ENCODE measurements at places on chromosomes 2 and 18.

DNA sequence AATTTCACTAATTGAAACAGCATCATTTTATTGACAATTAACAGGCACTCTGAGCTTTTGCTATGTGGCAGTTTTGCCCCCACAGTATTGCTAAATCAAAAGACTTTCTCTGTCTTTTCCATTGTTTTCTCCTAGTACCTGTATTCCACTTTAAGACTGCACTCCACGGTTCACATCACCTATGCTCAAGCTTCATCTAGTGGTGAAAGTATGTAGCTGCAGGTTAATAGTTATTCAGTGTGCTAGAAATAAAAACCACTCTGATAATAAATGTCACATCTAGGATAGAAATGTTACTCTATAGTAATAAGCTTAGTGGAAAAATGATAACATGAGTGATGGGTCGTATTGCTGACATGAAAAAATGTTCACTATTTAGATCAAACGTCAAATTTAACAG lies 24.6 kb downstream of the ARL6IP6 start:
- no peak for DNase-seq

GRCh38 chr18:10759241-10759640 lies 233.4 kb downstream of the NAPG start:
- DNase-seq = no peak

DNA sequence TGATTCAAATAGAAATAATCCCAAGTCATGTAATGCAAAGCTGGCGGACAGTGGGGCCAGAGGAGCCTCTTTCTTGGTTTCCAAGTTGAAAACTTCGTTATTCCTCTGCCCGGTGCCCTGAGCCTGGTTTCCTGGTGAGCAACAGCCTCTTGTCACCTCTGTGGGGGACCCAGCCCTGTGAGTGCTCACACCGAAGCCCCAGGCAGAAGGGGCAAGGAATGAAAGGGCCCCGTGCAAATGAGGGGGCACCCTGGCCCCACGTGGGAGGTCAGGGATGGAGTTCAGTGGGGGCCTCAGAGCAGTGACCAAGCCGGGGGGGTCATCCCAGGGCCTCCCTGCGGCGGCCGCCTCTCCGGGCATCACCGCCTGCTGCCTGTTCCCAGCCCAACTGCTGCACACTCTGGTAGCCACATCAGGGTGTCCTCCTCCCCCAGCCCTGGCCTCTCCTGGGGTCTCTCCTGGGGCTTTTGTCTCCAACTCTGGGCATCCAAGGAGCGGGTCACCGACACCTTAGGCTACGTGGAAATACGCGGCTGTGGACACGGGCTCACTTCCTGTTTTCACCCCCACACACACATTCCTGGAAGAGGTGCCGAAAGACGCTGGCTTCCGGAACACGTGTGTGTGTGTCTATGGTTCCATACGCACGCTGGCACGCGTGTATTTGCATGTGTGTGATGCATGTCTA lies 64.5 kb downstream of the TWIST2 start:
- no peak for DNase-seq

- DNase-seq = no peak
Observed at GRCh38 chr2:120977582-120978358, 242.1 kb downstream of the GLI2 start.

DNA sequence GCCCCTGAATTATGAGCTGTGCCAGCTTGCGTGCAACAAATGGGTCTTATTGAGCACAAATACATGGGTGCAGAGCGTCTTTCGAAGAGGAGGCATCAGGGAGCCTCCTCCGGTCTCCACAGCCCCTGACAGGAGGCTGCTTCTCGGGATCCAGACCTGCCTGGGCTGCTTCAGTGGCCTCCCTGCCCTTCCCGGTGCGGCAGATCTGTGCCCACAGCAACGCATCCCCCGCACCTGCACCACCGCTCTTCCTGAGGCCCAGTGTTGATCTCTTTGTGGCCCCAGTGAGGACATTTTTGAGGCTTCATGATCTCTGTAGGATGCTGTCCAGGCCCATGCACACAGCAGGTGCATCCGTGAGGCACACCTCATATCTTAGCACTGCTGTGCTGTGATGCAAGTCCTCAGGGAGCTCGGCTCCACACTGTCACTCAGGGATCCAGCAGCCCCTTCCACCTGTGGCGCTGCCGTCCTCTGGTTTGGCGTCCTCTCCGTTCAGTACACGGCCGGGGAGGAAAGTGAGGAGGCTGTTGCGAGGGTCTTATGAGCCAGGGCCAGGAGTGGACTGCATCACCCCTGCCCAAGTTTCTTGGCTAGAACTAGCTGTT lies 17.4 kb downstream of the RTP5 start:
- DNase-seq = no peak

GRCh38 chr18:22998344-22998743 lies 65.2 kb downstream of the RBBP8 start:
- no peak for DNase-seq

GRCh38 chr2:127619203-127619590 lies 26.8 kb upstream of the GPR17 start:
- no peak for DNase-seq

DNA sequence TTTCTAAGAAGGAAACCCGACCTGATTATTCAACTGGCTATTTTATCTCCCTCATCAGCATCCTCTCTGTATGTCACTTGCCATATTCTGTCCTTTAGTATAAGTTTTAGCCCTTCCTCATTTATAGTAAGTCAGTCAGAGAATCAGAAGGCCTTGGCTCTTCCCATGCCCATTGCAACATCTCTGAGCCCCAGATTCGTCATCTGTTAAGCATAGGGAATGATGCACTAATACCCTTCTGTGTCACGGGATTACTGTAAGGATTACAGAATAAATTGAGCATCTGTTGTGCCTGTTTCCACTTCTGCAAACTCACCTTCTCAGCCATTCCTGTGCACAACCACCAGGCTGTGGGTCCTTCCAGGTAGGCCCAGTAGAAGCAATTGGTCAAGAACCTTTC lies 258.1 kb upstream of the RAB12 start:
- no peak for DNase-seq

- DNase-seq = no peak
Observed at GRCh38 chr18:74517236-74517630, 17.1 kb upstream of the CNDP1 start.
